ENCODE measurements at places on chromosomes 7 and 10.
A peak's percentile ranks its signal among the peaks of the same experiment; 100 is the strongest.

DNA sequence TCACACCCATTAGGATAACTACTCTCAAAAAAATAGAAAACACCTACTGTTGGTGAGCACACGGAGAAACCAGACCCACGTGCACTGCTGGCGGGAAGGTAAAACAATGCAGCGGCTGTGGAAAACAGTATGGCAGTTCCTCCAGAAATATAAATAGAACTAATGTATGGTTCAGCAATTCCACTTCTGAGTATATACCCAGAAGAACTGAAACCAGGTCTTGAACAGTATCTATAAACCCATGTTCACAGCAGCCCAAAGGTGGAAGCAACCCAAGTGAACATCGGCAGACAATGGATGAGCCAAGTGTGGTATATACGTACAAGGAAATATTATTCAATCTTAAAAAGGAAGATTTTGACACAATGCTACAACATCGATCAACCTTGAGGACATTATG, 164.7 kb downstream of the ZMYND11 start:
- no peak for DNase-seq

DNA sequence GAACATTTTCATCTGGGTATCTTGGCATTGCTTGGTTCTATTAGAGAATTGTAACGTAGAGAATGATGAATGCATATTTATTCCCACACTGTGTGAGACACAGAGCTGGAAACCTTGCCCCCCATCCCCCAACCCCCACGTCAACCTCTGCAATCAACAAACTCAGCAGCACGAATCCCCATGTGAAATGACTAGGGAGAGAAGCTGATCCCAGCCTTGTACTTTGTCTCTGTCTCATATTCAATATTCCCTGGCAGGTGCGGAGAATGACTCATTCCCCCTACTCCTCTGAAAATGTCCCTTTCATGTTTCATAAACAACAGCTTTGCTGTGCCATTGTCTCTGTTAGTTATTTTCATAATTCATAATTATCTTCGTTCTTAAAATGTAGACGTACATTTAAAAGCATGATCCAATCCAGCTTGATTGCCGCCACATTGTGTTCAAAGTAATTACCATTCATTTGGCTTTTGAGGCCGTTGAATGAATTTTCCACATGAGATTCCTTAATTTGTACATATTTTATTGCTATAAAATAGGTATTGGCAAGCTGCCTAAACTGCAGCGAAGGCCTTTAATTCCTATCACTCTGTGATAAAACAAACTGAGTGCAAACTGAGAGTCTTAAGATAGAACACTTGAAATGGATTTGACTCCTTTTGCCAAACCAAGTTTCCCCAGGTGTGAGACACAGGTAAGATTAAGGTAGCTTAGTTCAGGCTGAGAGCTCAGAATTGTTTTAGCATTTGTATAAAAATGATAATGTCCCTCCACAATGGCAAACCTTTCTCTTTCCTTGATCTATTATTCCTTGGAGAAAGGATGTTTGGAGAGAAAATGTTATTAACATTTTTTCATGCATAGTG, 920.2 kb downstream of the TYW1 start:
- no peak for DNase-seq

DNA sequence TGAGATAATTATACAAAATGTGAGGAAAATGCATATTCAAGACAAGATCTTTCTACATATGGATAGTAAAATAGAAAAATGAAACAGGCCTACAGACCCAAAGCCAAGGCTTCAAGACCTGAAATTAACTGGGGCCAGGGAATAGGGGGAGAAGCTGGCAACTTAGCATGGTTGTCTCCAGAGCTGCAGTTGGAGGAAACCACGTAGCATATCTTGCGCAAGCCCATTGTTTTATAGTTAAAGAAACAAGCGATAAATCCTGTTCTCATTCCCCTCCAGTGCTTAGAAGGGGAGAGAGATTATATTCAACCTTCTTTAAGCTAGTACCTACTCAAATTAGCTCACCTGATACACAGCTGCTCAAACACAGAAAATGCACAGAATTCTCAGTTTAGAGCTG, 197.1 kb downstream of the SORCS1 start:
- DNase-seq: no peak

GRCh38 chr10:31808258-31809218, 120.1 kb downstream of the ARHGAP12 start:
- peak; percentile 68 for DNase-seq

DNA sequence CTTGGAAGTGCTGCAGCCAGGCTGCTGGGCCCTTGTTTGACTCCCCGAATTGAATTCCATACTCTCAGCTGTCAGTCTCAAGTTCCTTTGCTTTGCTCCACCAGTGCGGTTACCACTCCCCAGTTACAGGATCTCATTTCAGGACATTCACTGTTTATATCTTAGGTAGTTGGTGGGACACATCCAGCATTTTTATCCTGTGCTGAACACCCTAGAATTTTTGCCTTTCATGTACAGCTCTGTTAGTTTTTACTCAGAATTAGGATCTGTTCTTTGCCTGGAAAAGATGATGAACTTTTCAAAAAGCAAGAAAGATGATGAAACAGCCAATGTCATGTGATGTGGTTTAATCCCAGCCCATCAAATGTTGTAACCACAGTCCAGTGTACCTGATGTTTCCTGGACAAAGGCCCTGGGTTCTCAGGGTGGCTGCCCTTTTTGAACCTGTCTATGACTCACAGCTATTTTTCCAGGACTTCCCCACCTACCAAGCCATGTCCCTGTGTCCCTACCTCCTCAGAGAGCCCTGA, 149.7 kb downstream of the NOC3L start:
- no peak for DNase-seq

DNA sequence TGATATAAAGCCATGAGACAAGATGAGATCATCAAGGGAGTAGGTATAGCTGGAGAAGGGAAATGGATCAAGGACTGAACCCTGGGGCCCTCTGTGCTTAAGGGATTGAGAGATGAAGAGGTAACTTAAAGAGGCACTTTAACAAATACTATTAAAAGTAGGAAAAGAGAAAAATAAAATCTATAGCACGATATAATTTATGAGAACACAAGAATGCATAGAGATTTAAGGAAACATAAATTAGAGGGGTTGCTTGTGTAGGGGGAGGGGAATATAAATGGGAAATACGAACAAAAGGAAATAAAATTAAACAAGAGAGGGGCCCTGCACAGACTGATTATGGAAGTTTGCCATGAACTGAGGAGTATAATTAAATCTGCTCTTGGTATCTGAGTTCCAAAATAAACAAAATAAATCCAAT, 15.6 kb upstream of the LRRC17 start:
- DNase-seq: no peak

DNA sequence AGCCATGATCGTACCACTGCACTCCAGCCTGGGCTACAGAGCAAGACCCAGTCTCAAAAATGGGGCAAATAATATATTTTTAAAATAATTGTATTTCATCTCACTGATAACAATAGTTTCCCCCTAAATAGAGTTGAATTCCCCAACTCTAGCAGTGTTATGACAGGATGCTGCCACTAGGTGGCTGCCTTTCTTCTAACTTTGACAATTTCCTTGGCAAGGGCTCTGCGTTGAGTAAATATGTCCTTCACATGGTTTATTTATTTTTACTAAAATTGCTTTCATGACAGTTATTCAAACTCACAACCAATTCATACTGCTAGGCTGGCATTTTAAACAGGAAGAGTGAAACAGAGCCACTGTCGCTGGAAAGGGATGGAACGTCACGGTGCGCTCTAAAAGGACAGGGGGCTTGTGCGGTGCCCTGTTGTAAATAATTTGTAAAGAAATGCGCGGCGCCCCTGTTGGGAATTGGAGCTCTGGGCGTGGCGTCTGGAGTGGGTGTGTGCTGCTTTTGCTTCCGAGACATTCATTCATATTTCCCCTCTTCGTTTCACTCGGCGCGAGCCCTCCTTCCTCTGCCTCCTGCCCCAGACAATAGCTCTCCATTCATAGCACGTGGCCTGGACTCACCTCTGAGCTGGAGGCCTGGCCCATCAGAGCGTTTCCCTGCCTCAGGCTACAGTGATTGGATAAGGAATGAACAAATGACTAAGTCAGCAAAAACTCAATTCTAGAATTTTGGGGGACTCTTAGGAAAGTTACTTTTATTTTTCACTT, 20.5 kb upstream of the PITRM1 start:
- peak; percentile 23 for DNase-seq

DNA sequence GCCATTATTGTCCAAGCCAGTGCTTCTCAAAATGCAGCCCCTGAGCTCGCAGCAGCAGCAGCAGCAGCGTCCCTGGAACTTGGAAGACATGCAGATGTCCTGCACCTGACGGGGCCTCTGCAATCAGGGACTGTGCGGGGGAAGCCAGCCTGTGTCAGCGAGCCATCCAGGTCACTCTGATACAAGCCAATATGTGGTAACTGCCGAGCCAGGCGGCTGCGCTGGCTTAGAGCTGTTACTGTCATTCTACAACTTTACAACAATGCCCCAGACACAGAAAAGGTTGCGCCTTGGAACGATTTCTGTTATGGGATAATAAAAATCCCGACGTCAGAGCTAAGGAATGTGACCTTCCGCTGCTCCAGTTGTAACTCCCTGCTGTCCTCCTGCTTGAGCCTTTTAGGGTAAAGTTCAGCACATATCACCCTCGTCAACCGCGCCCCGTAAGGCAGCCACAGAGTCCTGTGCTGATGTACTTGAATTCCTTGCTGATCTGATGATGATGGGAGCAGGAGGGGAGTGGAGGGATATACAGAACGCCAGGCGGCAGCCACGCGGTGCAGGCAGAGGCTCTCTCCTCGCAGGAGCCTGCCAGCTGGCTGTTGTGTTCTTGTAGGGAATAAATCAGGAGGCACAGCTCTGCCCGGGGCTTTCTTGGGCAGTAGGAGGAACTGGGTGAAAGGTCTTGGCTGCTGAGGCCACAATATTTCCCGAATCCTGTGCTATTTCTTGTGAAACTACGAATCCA, 20.0 kb upstream of the CRYGN start:
- no peak for DNase-seq

DNA sequence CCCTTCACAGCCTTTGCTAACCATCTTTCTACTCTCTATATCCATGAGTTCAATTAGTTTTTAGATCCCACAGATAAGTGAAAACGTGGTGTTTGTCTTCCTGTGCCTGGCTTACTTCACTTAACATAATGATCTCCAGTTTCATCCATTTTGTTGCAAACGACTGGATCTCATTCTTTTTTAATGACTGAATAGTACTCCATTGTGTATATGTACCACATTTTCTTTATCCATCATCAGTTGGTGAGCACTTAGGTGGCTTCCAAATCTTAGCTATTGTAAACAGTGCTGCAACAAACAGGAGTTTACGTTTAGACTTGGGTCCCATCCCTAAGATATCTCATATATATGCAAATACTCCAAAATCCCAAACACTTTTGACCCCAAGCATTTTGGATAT, 9.1 kb downstream of the CDC123 start:
- no peak for DNase-seq

- DNase-seq: no peak
Observed at GRCh38 chr7:75879771-75880184, 944 bp downstream of the RHBDD2 start.
